Lung (tissue), 17 donors: ENCODE measurements at places on chromosomes 1 and 21. TPM values are rescaled to one million over a fixed set of nuclear protein-coding genes. Genes with fewer than 3 reads are reported as not detected.

Gene CTSS
- 293 TPM for total RNA-seq

Gene ACTA1
- 0.71 TPM for total RNA-seq

Gene ATAD3C
- total RNA-seq = 0.60 TPM

Gene ZFP69
- total RNA-seq = 3.4 TPM

Gene CYP4A22
- total RNA-seq = 0.18 TPM

Gene LAX1
- 1.0 TPM for total RNA-seq

Gene CYP4A11
- total RNA-seq = not detected

Gene PLA2G5
- total RNA-seq = 1.1 TPM

Gene WNT3A
- total RNA-seq = 3.1 TPM

- DNase-seq = no peak
Observed at GRCh38 chr1:211947396-211948295, 87.7 kb downstream of the INTS7 start.

GRCh38 chr1:24206516-24207394 is 19.7 kb upstream of the IFNLR1 start:
- no peak for DNase-seq

- no peak for DNase-seq
Observed at GRCh38 chr1:179714159-179714558, 28.9 kb upstream of the FAM163A start.

GRCh38 chr21:25999921-26000582 is 170.5 kb downstream of the APP start:
- DNase-seq = no peak

DNA sequence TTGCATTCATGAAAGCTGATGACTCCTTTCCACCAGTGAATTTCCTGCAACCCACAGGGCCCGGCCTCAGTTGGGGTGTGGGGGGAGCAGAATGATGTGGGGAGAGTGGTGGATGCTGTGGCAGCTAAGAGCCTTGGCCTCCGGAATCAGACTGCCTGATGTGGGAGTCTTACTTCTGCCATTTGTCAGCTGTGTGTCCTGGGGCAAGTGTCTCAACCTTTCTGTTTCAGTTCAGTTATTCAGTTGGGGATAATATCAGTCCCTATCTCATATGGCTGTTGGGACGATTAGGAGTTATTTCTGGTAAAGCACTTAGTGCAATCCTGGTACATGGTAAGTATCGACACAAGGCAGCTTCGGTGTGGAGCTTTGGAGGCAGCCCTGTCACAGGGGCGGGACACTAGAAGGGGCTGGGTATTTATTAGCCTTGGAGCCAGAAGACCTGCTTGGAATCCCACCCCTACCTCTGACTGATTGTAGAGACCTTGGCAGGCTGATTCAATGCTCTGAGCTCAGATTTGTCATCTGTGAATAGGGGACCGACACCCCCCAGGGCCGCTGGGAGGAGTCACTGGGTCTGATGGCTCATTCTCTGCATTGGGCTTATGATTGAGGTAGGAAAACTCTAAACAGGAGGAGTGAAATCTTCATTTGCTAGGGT is 19.6 kb downstream of the ARHGEF10L start:
- no peak for DNase-seq

DNA sequence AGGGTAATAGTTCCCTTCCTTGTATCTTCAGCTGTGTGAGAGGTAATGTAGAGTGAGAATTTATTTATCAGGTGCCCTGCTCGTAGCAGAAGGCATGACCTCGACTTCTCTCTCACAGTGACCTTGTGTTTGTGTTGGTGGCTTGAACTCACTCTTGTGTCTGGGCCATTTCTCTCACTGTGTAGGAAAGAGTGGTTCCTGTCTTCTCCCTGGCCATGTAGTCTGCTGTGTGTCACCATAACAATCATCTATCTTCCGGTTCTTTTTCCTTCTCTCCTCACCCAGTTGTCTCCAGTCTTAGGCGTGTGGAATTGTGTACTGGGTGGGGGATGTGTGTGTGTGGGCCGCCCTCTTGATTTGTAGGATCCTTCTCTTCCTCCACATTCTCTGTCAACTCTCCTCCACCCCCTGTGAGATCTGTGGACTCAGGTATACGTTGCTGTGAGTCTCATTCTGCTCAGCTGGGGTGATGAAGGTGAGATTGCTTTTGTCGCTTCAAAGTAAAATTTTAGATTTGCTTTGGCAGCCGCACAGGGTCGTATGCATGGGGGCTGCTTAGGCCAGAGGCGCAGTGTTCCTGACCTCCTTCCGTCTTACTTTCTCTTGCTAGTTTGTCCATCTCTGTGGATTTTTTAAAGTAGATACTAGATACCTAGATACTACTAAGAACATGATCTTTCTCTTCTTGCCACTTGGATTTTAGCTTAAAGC is 31.6 kb downstream of the MAPKAPK2 start:
- no peak for DNase-seq
